Cortex of kidney (tissue), 1 donor: ENCODE measurements at places on chromosomes 7 and 10.

DNA sequence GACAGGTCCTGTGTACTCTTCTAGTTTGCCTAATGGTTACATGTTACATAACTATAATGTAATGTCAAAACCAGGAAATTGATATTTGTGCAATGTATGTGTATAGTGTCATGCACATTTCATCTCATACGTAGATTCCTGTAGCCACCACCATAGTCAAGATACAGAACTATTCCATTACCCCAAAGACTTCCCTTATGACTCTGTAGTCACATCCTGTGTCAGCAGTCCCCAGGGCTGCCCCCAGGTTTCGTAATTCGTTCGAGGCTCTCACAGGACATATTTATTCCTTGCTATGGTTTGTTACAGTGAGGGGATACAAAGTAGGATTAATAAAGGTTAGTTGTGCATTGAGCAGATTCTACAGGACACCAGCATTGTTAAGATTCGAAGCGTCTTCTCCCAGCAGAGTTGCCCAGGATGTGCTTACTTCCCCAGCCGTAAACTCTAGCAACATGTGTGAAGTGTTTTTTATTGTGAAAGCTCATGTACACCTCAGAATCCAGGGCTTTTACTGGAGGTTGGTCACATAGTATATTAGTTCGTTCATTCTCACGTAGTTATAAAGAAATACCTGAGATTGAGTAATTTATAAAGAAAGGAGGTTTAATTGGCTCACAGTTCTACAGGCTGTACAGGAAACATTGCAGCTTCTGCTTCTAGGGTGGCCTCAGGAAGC lies 18.6 kb downstream of the RABGEF1 start:
- DNase-seq: no peak

- no peak for DNase-seq
These were observed 643 bp downstream of the SMO start for GRCh38 chr7:129188892-129189660.

DNA sequence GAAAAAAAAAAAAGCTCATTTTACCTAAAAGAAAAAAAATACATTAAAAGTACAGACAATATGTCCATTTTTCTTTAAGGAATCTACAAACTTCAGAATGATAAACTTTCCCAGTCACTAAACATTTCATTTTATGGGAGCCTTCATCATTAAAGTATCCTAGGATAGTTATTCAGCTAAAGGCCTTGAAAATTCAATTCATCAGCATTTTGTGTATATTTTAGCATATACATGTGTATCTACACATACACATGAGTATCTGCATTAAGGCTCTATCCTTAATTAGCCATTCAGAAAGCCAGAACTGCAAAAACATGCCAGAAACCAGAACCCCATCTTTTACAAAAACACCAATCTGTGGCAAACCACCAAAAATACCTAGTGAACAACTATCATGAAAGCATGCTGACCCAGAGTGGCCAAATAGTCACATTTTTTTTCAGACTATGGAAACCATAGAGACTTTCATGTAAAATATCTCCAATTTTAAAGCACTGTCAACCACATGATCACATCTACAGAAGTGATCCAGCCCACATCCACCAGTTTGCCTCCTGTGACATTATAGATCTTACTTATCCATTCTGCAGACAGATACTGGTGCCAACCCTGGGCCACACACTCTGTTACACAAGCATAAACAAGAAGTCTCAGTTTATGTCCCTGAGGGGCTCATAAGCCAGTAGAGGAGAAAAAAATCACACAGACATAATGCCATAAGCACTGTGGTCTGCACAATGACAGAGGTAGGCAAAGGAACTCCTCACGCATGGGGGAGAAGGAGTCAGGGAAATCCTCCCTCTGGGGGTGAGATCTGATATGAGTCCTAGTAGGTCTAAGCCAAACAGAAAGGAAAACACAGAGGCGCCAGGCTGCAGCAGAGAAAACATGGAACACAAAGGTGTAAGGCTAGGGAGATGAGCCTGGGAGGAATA lies 79.2 kb downstream of the SRPK2 start:
- DNase-seq: no peak

- no peak for DNase-seq
These were observed 592.4 kb upstream of the IGFBP3 start for GRCh38 chr7:46513447-46513848.

DNA sequence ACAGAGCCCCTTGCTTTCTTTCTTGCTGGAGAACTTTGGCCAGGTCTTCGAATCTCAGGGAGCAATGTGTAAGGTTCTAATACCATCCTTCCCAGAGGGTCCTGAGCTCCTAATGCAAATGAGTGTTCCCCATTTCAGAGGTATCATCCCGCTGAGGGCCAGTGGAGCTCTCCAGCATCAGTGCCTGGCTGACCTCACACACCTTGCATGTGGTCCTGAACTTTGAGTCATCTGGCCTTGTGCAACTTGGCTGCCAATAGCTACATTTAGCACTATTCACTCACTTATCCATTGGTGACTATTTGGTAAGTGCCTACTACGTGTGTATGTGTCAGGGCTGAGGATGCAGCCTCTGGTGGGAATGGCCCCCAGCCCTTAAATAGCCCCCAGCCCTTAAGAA lies 48.4 kb upstream of the HABP2 start:
- no peak for DNase-seq

DNA sequence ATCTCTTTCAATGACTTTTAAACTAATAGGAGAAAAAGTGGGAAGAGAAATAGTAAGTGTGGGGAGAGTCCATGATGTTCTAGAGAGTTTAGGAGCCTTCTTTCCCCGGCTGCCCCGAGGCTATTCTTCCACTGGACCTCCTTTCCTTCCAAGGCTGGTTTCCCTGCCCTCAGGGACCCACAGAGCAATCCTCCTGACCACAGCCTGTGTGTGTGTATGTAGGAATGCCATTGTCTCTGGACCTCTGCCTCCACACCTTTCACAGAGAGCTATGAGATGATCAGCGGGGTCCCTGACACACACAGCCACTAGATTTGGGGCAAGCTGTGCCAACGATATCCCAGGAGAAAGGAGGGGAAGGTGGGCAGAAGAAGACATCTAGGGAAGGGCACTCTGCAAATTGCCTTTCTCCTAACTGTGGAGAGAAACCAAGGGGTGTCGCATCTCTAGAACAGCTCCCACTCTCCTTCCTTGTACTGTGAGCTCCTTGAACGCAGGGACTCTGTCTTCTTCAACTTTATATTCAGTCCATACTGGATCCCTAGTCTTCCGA lies 13.3 kb upstream of the CHCHD3 start:
- no peak for DNase-seq

- no peak for DNase-seq
These were observed 57.7 kb downstream of the NCAPG2 start for GRCh38 chr7:158646766-158647474.

- DNase-seq: no peak
These were observed 96.9 kb downstream of the HIPK2 start for GRCh38 chr7:139680676-139681462.

- no peak for DNase-seq
These were observed 26.2 kb downstream of the C10orf105 start for GRCh38 chr10:71693377-71693776.

GRCh38 chr10:114879093-114879492 lies 57.5 kb downstream of the FHIP2A start:
- no peak for DNase-seq

DNA sequence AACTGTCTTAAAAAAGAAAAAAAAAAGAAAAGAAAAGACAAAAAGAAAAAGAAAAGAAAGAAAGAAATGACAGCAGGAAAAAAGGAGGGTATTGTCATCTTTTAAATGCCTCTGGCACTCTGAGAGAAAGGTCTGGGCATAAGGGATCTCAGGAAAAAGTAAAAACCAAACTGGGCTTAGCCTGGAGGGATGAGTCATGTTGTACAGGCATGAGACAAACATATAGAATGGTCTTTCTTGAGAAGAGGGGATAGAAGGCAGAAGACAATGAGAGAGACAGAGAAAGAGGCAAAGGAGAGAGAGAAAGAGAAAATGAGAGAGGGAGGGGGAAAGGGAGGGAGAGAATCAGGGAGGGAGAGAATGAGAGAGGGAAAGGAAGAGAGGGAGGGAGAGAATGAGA lies 32.3 kb upstream of the KCNMA1 start:
- no peak for DNase-seq

DNA sequence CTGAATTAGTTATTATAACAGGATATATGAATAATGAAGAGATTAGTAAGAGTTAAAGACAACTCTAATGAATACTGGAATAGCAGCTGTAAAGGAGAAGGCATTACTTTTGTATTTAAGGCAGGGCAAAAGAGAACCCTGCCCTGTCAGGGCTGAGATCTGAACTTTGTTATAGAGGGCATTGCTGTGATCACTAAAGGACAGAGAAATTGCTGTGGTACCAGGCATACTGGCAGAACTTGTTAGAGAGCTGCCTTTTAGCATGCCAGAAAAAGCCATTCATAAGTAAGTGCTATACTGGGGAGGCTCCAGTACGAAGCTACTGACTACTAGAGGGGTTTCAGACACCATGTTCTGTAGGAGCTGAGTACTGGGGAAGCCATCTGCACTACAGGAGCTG lies 481.8 kb downstream of the SEMA3D start:
- DNase-seq: no peak

- no peak for DNase-seq
These were observed 383.9 kb downstream of the AUTS2 start for GRCh38 chr7:69982197-69982596.

DNA sequence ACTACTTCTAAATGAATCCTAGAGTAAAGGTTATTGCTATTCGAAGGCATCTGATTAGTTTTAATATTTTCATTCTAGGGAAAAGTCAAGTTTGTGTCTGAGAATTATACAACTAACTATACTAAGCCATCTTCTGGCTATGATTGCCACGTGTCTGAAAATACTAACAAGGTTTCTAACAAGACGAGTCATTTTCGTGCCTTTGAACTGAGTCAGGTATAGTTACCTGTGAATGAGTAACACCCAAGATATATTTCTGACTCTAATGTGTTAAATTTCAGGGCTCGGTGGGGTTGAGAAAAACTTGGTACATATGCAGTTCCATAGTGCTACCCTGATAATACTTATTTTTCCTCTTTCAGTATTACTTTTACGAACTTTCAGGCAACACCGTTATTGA lies 35.5 kb downstream of the TASOR2 start:
- no peak for DNase-seq

DNA sequence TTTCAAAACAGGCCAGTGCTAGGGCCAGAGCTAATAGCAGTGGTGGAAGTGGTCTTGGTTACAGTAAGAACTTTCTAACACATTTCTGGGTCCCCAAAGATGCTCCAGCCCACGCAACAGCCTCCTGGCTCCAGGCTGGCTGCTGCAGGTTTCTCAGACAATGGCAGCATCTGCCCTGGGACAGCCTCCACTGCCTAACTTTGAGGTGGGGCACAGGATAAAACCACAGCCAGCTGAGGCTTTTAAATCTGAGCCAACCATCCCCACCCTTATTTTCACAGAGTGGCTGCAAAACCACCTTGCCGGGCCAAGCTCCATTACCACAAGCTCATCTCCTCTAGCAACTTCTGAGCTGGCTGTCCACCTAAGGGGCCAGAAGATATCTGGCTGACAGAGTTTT lies 84.8 kb downstream of the FAM53B start:
- no peak for DNase-seq

GRCh38 chr10:4742217-4742616 lies 83.8 kb upstream of the AKR1E2 start:
- no peak for DNase-seq

GRCh38 chr10:14362104-14362503 lies 31.4 kb upstream of the FRMD4A start:
- no peak for DNase-seq

GRCh38 chr7:86282014-86282682 lies 361.6 kb upstream of the GRM3 start:
- no peak for DNase-seq

DNA sequence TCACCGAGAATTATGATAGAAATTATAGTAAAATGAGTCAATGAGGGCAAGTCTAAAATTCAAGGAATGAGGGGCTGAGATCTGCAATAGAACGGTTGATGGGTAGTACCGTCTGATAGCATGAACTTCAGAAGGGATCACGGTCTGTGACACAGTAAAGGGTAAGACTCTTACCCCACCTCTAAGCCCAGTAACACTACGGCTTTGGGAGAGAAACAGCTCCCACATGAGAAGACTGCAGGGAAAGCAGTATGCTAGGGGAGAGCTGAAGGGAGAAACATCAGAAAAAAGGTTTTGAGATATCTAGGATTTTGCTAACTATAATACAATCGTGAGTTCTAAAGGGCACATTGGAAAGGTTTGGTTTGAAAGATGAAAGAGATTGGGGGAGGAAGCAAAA lies 12.8 kb upstream of the AKAP9 start:
- no peak for DNase-seq

GRCh38 chr10:98307916-98308541 lies 40.0 kb upstream of the LOXL4 start:
- no peak for DNase-seq

DNA sequence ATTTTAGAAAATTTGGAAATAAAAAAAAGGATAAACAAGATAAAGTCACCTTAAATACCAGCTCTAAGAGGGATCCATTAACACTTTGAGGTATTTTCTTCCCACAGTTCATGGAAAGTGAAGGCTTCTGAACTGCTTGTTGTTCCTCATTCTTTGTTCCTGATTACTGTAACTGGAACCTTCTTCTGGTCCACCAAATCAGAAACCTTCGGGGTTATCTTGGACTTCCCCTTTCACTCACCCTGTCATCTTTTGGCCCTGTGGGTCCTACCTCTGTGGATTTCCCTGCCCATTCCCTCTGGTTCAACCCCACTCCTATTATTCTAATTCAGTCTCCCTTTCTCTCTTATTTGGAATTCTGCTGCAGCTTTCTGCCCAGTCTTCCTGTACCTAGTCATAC lies 116.5 kb upstream of the PRPS1L1 start:
- no peak for DNase-seq

DNA sequence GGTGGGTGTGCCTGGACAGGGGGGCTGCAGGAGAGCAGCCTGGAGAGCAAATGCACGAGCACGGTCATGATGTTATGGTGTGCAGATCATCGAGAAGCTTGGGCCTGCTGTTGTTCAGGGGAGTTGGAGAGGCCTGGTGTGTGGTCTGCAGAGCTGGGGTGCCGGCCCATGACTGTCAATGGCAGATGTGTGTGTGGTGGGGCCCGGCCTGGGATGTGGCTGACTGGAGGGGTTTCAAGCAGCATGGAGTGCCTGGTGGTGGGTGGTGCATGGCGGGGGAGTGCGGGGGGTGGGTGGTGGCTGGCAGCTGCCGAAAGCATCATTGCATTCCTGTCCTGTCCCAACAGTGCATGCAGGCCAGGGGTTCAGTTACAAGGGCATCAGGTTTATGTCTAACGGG lies 122.6 kb downstream of the DOCK1 start:
- DNase-seq: no peak
